ENCODE measurements at places on chromosomes 13 and 19.

- no peak for DNase-seq
Measured at GRCh38 chr19:2628597-2628996, 73.9 kb downstream of the GNG7 start.

DNA sequence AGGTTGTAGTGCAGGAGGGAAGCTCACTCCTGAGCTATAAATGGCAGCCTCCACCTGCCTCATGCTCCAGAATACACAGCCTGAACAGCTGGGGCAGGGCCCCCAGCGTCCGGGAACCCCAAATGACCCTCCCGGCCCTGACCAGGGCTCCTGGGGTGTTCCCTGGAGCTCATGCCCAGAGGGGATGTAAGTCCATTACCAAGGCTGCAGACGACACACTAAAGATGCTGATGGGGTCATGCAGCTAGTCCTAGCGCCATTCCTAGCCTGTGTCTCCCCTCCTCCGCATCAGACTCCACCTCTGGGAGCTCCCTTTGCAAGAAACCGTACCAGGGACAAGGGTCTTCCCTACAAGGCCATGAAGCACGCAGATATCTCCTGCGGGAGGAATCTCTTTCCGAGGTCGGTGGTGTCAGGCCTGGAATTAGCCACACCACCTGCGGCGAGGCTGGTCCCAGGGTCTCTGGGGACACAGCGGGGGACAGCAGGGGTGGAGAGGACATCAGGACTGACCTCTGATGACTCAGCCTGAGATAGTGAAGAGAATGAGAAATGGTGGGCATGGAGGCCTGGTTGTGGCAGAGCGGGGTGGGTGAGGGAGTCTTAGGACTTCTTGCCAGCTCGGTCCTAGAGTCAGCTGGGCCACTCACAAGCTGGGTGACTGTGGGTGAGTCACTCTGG lies 11.9 kb upstream of the TPM4 start:
- no peak for DNase-seq

DNA sequence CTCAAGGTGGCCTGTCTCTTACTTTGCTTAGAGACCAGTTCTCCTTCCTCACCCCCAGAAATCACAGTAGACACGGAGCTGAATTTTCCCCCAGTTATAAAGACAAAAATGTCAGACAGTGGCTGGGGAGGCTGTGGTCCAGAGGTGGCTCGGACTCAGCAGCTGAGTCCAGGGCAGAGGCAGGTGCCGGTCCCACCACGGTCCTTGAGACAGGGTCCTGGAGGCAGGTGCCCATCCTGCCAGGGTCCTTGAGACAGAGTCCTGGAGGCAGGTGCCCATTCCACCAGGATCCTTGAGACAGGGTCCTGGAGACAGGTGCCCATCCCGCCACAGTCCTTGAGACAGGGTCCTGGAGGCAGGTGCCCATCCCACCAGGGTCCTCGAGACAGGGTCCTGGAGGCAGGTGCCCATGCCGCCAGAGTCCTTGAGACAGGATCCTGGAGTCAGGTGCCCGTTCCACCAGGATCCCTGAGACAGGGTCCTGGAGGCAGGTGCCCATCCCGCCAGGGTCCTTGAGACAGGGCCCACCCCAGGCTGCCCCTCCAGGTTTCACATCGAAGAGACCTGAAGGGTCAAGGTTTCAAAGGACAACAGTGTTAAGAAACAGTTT lies 23.1 kb downstream of the PEPD start:
- no peak for DNase-seq

GRCh38 chr13:48531416-48532255 lies 1.2 kb downstream of the RCBTB2 start:
- no peak for DNase-seq
